ENCODE measurements at places on chromosomes 16 and 17.
A peak's percentile ranks its signal among the peaks of the same experiment; 100 is the strongest.

DNA sequence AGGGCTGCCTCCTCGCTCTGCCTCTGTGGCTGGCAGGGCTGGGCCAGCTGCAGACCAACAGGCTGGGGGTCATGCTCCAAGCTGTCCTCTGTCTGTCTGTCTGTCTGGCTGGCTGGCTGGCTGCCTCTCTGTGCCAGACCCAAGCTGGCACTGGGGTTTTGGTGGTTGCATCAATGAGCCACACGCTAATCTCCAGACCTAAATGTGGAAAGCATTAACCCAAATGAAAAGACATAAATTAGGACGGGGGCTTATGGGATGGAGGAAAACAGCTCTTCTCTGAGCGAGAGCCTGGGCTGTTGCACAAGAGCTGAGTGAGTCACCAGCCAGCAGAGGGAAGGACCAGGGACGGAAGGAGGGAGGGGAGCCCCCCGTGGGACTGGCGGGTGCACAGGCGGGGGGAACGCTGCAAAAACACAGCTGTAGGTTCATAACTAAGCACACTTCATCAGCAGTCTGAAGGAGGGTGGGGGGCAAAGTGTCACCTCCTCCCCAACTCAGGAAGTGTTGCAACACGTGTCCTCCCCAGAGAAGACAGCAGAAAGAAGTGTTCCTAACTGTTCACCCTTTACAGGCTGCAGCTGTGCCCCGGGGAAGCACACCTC, 83.4 kb downstream of the GAS7 start:
- DNase-seq, result peak; percentile 8

DNA sequence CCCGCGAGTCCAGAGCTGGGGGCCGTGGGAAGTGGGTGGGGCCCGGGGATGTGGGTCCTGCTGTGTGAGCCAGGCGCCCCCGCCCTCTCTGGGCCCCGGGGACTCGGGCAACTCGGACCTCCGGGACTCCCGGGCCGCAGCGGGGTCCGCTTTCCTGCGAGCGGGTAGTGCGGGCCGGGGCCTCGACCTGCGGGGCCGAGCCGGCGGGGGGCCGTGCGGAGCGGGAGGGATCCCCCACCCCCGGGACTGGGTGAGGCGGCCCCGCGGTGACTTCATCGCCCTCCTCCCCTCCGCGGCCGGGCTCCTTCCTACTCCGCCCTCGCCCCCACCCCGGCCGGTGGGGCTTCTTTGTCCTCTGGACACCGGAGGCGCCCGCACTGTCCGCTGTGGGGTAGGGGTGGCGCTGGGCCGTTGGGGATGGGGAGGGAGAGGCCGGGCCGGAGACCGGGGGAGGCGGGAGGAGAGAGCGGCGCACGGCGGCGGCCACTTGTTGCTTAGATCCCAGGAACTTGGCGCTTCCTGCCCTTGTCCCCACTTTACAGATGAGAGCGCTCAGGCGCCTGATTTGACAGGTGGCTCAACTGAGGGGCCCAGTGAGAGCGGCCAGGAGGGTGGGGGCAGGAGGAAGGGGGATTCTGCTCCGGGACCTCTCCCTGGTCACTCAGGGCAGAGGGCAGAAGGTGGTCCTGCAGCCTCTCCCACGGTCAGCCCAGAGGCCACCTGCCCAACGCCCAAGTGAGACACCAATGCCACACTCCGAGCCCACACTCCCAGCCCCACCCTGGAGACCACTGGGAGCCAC, 874 bp downstream of the CMTM3 start:
- no peak for DNase-seq

- no peak for DNase-seq
Observed at GRCh38 chr16:65672960-65673359, 551.1 kb upstream of the CDH11 start.

DNA sequence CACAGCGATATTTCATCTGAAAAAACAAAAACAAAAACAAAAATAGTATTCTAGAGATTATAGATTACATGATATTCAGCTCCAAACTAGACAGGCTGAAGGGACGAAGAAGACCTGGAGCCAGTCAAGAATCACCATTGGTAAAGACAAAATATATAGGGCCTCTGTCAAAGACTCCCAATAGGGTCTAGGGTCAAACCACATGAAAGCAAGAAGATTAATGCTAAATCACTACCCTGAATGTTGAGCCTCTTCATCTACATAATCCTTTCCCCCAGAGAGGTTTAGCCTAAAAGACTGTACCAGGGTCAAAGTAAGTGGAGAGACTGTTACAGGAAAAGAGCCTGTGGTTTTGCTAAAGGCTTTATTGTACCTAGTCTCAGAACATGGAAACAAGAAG, 10.8 kb upstream of the NME1 start:
- DNase-seq, result no peak

GRCh38 chr16:83813823-83814658, 6.3 kb downstream of the HSBP1 start:
- no peak for DNase-seq

DNA sequence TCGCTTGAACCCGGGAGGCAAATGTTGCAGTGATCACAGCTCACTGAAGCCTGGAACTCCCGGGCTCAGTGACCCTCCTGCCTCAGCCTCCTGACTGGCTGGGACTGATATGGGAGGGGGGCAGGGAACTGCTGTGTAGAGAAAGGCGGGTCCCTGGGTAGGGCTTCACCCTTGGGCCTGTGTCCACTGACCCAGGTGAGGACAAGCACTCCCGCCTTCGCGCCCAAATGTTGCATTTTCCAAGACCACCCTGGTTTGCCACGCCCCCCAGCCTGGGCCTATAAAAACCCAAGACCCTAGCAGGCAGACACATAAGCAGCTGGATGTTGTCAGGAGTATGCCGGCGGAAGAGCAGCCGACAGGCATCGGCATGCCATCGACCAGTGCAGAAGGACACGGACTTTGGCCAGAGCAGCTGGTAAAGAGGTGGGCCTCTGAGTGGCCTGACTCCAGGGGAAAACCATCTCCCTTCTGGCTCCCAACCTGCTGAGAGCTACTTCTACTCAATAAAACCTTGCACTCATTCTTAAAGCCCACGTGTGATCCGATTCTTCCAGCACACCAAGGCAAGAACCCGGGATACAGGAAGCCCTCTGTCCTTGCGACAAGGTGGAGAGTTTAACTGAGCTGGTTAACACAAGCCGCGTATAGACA, 19.1 kb downstream of the SMYD4 start:
- DNase-seq, result no peak
